ENCODE measurements at places on chromosomes 6 and 20.

DNA sequence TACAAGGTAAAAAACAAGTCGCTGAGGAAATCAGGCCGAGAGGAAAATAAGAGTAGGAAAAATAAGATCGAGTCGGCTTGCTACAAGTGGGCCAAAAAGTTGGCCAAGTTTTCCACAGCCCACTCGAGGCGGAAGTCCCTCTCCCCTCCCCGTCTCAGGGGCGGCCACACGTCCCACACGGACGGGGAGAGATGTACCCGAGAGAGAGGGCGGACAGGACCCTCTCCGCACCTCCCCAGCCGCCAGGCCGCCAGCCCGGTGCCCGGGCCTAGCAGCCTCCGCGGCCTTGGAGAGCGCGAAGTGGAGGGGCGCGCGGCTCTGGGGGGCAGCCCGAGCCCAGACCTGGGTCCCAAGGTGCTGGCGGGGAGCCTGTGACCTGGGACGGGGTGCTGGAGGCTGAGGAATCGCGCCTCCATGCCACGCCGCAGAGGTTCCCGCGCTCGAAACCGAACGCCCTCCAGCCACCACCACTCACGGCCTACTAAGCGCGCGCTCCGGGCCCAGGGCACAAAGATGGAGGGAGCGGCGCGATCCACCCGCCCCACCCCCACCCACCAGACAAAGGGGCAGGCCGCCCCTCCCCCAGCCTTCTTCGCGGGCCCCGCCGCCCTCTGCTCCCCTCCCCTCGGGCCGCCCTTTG lies 1.9 kb upstream of the HMGA1 start:
- no peak for DNase-seq

DNA sequence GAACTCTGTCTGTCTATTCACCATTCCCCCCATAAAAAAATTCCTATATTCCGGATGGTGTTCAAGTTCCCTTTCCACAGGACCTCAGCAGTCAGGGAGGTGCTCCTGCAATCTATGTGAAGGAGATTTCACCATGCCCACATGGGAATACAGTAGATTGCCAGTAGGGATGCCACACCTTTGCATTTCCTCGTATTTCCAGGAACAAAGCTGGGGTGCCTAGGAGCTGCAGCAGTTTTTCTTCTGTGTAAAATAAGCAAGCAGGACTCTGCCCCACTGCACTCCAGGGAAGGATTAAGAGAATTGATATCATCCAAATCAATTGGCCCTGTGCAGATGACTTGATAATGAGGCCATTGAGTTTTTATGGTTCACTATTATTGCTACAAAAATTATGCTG lies 7.4 kb upstream of the KIF16B start:
- DNase-seq: no peak

GRCh38 chr6:125421836-125422235 lies 120.1 kb upstream of the HDDC2 start:
- DNase-seq: no peak

DNA sequence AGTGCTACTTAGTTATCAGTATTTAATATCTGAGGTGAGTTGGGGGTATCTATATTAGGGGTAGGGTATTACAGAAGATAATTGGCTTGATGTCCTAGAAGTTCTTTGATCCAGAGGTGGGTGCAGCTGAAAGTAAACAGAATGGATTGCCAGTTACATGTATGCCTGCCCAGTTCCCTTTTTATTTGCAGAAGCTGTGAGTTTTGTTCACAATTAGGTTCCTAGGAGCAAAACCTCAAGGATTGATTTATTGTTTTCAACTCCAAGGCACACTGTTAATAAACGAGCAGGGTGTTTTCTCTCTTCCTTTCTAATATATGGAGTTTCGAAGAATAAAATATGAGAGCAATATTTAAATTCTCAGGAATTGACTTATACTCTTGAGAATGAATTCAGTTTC lies 129.0 kb downstream of the SULF2 start:
- no peak for DNase-seq

GRCh38 chr20:41373931-41374920 lies 7.6 kb upstream of the EMILIN3 start:
- no peak for DNase-seq

DNA sequence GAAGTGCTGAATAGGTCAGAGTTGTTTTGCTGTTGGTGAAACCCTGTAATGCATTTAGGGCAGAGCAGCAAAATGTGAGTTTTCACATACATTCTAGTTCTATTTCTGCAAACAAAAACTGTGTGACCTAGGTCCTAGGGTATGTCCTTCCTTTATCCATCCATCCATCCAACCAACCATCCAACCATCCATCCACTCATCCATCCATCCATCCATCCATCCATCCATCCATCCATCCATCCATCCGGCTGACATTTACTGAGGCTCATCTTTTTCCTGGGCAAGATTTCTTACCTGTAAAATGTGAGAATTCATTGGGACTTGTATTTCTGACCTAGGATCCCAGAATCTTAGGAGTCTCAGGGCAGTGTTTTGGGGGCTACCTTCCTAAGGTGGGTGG lies 14.5 kb downstream of the PNPLA1 start:
- DNase-seq: no peak

GRCh38 chr20:49885558-49886332 lies 29.6 kb downstream of the SPATA2 start:
- DNase-seq: no peak

DNA sequence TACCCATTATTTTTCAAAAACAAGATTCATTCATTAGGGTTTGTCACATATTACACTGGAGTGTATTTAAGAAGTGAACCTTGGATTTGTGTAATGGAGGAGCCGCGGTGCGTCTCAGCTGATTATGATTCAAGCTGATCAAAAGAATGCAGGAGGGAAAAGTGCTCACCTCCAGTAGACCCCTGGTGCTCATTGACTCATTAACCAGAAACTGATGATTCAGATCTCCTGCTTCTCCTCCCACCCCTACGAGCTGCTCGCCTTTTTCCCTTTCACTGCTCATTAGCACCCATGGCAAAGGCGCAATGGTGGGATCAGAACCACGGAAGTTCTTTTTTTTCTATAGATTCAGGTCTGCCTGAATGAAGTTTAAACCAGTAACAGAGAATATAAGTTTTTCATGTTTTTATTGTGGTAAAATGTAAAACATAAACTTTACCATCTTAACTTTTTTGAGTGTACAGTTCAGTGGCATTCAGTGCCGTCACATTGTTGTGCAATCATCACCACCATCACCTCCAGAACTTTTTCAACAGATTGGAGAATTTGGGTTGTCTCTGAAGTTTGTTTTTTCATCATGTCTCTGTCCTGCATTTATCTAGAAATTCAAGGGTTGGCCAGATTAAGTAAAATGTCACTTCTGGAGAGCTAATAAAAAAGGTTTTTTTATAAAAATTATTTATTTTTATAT lies 101.6 kb downstream of the LINC00237 start:
- no peak for DNase-seq

GRCh38 chr6:6915219-6915618 lies 192.5 kb upstream of the RREB1 start:
- no peak for DNase-seq

DNA sequence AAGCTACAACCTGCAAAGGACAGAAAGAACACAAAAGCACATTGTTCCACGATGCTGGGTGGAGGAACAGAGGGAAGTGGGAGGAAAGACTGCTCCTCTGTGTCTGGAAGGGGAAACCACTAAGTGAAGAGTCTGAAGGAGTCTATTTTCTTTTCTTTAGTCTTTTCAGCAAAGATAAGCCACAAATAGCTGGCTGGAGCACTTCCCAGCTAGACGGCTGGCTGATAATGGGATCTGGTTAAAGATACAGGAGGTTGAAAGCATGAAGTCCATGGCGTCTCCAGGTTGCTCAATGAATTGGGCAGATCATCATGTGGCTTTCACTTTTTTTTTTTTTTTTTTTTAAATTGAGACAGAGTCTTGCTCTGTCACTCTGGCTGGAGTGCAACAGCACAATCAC lies 154.0 kb upstream of the KCNG1 start:
- DNase-seq: no peak

GRCh38 chr6:98941319-98941718 lies 6.4 kb downstream of the FBXL4 start:
- DNase-seq: no peak

DNA sequence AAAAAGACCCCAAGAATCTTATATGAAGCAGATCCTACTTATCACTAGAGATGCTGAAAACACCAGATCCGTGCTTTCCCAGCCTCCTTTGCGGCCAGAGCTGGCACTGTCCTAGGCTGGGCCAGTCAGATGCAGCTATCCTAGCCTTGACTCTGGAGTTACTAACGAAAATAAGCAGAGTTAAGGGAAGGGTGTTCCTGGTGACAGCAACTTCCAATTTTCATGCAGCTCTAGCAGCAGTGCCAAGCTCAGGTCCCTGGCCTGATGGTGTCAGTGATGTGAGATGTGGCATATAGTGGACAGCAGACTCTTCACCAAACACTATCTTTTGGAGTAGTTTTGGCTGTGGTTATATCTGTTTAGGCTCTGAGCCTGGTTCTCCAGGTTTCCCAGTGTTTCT lies 25.6 kb upstream of the ABCC10 start:
- DNase-seq: no peak

GRCh38 chr20:38084425-38084951 lies 50.9 kb downstream of the RPRD1B start:
- DNase-seq: no peak

GRCh38 chr6:68761985-68762384 lies 126.9 kb downstream of the ADGRB3 start:
- no peak for DNase-seq

- no peak for DNase-seq
These were observed 57.2 kb downstream of the PRKN start for GRCh38 chr6:162670345-162670744.

- no peak for DNase-seq
These were observed 10.2 kb upstream of the AIG1 start for GRCh38 chr6:143050509-143050908.

All from activated T-cell treated with anti-CD3 and anti-CD28 coated beads, Interleukin-2, amount 50 U/mL, for 4 hours (primary cell).